ENCODE measurements at places on chromosomes 2 and 18.

GRCh38 chr2:233907627-233908026 lies 9.5 kb upstream of the TRPM8 start:
- DNase-seq = no peak

DNA sequence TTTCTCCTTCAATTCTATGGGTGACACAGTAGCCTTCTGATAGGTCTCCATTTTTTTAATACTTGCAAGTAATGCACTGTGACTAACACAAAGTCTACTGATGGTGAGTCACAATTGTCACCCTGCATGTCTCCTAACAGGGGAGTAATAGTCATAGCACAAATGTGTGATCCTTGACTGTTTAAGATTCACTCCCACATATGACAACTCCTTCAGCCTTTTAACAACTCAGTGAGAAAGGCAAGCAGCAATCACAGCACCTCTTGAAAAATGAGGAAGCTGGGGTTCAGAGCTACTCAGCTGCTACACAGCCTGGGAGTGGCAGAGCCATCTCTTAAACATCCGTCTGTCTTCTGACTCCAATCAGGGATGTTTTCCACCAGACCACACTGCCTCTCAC lies 63.8 kb downstream of the EHD3 start:
- no peak for DNase-seq

- DNase-seq = no peak
These were observed 673.1 kb upstream of the VRK2 start for GRCh38 chr2:57373530-57373929.

GRCh38 chr2:221262651-221263050 lies 309.5 kb downstream of the EPHA4 start:
- no peak for DNase-seq

DNA sequence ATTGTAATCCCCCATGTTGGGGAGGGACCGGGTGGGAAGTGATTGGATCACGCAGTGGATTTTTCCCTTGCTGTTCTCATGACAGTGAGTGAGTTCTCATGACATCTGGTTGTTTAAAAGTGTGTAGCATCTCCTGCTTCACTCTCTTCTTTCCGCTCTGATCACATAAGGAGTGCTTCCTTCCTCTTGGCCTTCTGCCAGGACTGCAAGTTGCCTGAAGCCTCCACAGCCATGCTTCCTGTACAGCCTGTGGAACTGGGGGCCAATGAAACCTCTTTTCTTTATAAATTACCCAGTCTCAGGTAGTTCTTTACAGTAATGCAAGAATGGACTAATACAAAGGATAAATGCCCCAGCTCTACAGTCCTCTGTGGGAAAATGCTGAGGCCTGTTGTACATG lies 437.5 kb upstream of the NXPH2 start:
- DNase-seq = no peak
